Spinal cord (tissue), 10 donors: ENCODE measurements at places on chromosomes 2 and 18. TPM values are rescaled to one million over a fixed set of nuclear protein-coding genes. Genes with fewer than 3 reads are reported as not detected.

DNA sequence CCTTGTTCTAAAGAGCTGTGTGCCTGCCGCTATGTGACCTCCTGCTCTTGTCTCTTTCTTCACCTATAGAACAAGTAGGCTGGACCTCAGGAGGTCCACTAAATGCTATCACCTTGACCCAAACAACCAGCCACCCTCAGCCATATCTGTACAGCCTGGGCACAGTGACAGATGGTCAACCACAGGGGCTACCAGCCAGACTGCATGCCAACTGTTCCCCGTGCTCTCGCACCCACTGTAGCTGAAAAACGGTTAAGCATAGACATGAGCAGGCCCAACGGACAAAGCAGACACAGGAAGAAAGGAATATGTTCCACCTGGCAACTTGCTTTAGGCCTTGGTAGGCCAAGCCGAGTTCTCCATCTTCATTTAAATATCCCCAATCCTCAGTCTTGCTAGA, 43.2 kb upstream of the ACAA2 start:
- DNase-seq: no peak

- DNase-seq: no peak
Observed at GRCh38 chr2:46368401-46368800, 71.2 kb downstream of the EPAS1 start.

DNA sequence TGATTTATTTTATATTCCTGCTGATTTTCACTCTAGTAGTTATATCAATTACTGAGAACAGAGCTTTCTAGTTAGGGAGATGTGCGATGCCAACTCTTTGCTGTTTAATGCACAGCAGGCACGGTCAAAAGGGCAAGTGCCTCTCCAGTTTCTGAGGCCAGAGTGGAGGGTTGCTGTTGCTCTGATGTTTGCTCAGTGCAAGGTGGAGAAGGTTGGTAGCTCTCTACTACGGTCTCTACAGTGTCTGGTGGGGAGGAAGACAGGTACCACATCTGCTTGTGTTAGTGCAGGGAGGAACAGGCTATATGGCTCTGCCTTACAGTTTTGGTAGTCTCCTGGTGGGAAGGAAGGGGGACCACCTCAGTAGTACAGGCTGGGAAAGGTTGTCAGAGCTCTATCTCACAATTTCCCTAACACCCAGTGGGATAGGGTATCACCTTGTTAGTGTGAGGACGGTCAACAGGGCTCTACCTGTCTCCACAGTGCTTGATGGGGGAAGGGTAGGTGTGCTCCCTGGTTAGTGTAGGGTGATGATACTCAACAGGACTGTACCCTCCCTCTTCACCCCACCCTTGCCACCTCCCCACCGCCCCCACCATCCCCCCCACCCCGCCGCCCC, 85.9 kb downstream of the FANCL start:
- no peak for DNase-seq

DNA sequence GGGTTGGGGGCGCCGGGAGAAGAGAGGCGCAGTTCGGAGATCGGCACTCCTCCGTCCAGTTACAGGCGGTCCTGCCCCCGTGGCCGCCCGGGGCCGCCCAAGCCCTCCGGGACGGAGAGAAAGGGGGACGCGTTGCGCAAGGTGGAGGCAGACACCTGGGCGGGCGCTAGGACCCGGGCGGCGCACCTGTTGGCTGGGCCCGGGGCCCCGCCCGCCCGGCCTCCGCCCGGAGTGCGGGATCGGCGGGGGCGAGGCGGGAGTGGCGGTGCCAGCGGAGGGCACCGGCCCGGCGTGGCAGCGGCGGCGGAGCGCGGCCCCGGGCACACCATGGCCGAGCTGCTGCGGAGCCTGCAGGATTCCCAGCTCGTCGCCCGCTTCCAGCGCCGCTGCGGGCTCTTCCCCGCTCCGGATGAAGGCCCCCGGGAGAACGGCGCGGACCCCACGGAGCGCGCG, at the start of gene SGPP2:
TSS of gene SGPP2 (plus strand) at position 268 of the 453 bp plus-strand sequence. CDS start at position 328, 60 bp downstream.
- peak; percentile 35 for DNase-seq

- peak; percentile 37 for DNase-seq
Observed at GRCh38 chr2:226431288-226431948, 368.2 kb downstream of the IRS1 start.

GRCh38 chr2:8835279-8835678, 2.1 kb downstream of the KIDINS220 start:
- DNase-seq: no peak

GRCh38 chr18:49931760-49932159, 118.4 kb upstream of the ACAA2 start:
- DNase-seq: no peak

DNA sequence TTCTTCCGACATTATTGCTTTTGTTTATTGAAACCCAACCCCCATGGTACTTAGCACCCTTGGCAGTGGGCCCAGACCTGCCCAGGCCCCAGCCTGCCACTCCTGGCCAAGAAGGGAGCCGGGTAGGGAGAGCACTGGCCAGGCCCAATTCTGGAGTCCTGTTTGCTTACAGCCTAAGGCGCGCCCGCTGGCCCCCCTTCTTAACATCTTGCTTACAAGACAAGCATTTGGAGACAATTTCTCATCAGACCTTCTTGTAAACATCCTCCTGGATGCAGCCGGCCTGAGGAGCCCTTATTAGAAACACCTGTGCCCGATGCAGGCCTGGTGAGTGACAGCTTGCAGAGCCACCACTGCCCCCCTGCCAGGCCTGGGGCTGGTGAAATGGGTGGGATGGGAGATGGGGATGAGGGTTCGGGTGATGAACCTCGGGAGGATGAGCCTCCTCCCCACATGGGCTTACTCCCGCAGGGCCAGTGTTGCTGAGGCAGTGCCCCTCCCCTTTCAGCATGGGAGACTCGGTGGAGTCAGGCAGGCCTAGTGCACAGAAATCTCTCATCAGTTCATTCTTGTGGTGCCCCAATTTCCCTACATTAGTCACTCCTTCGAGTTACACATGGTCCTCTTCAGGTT, 217.5 kb downstream of the CYP26B1 start:
- no peak for DNase-seq

DNA sequence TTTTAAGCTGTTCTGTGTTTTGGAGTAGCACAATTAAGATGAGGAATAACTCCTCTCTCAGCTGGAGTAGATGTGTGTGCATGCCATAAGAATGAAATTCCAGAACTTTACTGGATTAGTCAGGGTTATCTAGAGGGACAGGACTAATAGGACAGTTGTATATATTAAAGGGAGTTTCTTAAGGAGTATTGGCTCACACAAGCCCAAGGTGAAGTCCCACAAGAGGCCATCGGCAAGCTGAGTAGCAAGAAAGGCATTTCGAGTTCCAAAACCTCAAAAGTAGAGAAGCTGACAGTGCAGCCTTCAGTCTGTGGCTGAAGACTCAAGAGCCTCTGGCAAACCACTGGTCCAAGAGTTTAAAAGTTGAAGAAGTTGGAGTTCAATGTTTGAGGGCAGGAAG, 113.7 kb downstream of the RIT2 start:
- no peak for DNase-seq

DNA sequence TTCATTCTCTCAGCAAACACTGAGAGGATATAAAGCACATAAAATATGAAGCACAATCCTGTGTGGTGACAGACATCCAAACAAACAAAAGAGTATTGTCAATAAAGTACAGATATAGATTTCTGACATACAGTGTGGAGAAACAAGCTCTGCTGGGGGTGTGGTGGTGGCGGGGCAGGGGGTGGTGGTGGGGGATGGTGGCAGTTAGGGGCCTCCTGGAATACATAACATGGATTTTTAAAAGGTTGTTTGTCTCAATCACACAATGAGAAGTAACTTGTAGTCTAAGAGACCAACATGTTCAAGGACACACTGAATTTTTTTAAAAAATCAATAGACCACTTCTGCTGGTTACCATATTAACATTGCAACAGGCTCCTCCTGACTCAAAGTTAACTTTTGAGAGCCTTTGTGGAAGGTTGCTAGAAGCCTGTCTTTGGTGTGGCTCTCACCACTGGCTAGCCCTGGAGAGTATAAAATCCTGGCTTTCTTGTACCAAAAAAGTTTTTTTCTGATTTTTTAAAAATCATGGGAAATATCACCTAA, 1197.4 kb downstream of the SUCLG1 start:
- no peak for DNase-seq

DNA sequence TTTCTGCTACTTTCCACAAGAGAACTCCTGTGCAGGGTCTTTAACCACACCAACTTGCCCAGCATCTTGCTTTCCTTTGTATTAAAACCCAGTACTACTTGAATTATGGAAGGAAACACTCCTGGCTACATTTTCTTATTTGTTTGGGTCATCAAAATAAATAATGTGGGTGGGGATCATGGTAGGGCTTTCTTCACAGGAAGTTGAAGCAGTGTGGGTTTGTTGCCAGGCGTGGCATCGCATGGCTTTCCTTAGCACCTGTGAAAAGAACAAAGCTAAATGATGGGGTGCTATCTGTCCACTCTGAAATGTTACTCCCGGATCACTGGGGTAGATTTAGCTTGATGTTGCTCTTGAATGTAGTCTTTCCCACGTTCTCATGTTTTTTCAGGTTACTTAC, 18.7 kb downstream of the ARHGAP25 start:
- no peak for DNase-seq

DNA sequence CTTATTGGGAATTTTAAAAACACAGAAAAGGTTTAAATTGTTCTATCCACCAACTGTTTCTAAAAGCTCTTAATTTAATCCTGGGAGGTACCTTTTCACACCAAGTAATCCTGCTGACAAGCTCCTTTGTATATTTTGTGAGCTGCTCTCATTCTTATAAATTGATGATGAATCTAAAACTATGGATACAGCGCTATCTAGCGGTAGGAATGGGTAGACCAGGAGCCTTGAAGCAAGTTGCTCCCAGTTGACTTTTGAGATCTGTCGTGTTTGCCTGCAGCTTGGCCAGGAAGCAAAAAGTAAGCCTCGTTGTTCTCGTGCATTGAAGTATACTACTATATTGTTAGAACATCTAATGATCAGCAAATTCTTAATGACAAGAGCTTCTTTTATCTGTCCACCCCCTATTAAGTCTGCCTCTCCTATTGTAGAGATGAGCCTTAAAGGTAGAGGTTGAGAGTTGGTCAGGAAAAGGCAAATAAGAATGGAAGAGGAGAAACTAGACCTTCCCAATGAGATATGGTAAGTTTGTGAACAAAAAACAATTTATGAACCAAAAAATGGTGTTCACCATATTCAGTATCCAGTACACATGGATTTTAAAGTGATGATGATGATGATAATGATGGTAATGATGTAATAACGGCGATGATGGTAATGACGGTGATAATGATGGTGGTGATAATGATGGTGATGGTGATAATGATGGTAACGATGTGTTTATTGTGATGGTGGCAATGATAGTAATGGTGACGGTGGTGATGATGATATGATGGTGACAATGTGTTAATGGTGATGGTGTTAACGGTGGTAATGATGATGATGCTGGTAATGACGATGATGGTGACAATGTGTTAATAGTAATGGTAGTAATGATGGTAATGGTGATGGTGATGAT, 212.1 kb upstream of the NCKAP5 start:
- peak; percentile 78 for DNase-seq

- no peak for DNase-seq
Observed at GRCh38 chr2:195360242-195360641, 296.8 kb upstream of the SLC39A10 start.

DNA sequence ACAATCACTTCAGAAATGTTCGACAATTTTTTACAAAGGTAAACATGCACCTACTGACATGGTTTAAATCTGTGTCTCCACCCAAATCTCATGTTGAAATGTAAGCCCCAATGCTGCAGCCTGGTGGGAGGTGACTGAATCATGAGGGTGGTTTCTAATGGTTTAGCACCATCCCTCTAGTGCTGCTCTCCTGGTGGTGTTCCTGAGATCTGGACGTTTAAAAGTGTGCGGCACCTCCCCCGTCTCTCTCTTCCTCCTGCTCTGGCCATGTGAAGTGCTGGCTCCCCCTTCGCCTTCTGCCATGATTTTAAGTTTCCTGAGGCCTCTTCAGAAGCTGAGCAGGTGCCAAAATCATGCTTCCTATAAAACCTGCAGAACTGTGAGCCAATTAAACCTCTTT, 28.3 kb downstream of the MAP3K2 start:
- DNase-seq: no peak

DNA sequence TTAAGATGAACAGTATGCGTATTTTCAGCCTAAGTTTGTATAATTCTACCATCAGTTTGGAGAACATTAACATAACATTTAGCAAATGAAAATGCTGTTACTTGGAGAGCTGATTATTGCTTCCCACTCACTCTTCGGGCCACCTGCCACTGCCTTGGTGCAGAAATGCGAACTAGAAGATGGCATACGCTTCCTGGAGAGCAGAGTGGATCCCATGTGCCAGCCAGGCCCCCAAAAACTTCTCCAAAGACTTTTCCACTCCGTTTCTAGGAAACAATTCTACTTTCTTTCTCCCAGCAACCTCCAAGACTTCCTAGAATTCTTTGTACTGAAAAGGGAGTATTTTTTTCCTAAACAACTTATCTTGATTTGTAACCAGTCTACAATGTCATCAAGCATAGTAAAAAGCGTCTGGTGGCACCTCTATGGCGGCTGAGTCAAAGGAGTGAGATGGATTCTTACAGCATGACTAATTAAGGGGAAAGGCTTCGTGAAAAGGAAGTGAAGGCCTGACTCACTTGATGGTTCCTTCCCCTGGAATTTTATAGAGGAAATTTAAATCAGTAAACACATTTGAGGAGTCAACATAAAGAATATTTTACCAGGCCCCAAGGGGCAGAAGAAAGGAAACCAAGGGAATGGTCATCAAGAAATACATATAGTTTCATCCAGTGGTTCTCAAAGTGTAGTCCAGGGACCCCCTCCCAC, 36.6 kb downstream of the FEZ2 start:
- DNase-seq: peak; percentile 36

- no peak for DNase-seq
Observed at GRCh38 chr2:126986631-126987187, 88.0 kb downstream of the TEX51 start.

DNA sequence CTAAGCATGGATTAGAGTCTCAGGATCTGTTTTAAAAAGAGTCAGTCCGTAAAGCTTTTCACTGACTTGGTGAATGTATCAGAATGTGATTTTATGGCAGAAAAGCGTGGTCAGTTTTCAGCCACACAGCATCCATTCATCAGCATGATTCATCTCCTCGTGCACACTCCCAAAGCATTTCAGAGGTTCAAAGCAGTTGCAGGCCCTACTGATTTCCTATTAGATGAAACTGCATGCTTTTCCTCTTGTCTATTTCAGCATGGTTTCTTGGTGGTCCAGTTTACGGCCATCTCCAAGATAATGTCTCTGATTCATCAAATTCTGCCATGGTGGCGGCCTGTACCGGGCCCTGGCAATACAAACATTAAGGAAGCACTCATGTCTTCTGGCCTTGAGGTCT, 4.8 kb upstream of the PARD6G start:
- DNase-seq: no peak

The DSG4 gene
- total RNA-seq: not detected

The IL36G gene
- total RNA-seq: not detected

The PDCL3 gene
- 13.7 TPM for total RNA-seq

The PLEKHH2 gene
- total RNA-seq: 14.9 TPM

The CPO gene
- total RNA-seq: 0.40 TPM

The C1QL2 gene
- total RNA-seq: 0.20 TPM

The CRYGC gene
- not detected for total RNA-seq

The MERTK gene
- total RNA-seq: 13.4 TPM
